HepG2 (cell line): ENCODE measurements at places on chromosomes 11 and 22. TPM values are rescaled to one million over a fixed set of nuclear protein-coding genes. Genes with fewer than 3 reads are reported as not detected.

ANKK1 gene
- 0.04 TPM in 1 of 2 replicates, not detected in the other for total RNA-seq

ZP1 gene
- not detected in 2 replicates for total RNA-seq

MS4A15 gene
- total RNA-seq = not detected in 2 replicates

TSSK2 gene
- not detected in 2 replicates for total RNA-seq

DNA sequence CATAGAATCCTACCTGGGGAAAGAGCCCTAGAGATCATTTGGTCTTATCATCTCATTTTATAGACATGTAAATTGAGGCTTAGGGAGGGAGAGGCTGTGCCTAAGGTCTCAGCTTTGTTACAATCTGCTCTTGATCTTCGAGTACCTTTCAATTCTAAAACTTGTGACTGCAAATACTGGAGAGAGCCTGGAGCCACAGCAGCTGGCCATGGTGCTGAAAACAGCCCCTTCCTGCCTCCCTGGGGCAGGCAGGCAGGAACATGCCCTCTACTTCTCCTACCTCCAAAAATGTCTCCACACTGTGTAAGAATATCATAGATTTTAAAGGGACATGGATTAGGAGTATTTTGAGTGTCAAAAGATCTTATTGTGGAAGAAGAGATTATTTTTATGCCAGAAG lies 52.2 kb downstream of the C22orf42 start:
- DNase-seq = no peak

- no peak for DNase-seq
Observed at GRCh38 chr11:35313760-35314153, 105.6 kb downstream of the SLC1A2 start.

DNA sequence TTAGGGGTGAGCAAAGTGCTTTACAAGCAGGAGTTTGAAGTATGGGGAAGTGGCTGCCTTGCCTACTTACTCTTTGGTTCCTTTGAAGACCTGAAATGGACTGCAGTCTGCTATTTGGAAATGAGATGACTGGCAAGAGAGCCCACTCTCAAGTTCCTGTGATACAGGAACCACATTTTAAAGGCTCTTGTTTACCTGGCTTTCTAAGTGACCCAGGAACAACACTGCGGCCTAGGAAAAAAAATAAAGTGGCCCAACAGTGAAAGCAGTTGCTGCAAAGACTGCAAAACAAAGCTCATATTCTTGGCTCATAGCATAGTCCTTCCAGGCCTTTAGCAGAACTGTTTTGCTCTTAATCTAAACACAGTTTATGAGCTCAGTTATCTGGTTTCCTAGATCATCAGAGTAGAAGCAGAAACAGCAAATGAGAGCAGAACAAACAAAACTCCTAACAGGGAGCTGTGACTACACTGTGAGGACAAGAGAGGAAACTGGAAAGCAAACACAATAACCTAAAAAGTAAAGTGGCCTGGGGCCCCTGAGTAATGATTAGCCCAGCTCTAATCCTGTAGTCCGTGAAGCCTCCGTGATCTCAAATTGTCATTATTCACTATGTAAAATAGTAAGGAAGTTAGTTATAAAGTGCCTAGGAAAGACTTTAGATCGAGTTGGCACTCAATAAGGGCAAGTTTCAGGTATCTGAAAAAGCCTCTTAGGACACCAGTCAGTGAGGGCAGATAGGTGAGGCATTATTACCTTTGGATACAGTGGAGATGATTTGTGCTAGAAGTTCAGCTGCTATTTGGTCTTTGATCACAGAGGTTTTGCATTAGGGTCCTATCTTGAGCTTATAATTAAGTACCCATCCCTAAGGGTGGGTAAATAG lies 11.5 kb downstream of the CCDC117 start:
- DNase-seq = peak; percentile 96

GRCh38 chr11:46594374-46594700 lies 514 bp upstream of the AMBRA1 start:
- no peak for DNase-seq

- DNase-seq = peak; percentile 59
Observed at GRCh38 chr11:6402061-6402470, 11.8 kb downstream of the SMPD1 start.

GRCh38 chr11:36574486-36574885 lies 6.7 kb downstream of the RAG1 start:
- no peak for DNase-seq

DNA sequence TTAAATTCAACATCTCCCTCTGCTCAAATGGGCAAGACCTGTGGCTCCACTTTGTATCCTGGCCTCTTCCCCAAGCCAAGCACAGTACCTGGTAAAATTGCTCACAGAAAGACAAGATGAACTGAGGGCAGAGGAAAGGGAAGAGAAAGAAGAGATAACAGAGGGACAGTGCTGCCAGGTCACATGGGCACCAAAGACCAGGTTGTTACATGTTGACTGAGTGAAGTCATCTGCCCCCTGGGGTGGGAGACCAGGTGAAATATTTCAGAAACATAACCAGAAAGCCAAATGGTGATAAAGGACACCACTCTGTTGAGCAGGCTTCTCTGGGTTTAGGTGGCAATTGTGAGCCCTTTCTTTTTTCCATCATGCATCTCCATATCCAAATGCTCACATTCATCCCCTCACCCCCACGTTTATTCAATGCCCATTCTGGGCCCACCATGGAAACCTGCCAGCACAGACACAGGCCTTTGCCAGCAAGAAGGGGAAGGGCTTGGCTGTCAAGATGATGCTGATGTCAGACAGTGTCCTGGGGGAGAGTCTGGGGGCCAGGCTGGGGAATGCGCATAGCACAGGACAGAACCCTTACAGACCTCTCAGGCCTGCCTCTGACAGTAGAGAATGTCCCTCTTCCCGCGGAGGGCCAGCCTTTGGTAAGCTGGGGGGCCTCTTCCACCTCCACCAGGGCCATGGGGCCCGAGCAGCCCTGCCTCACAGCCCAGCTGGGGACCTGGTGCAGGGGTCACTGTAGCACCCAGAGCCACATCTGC lies 51.6 kb downstream of the DGCR2 start:
- no peak for DNase-seq

GRCh38 chr22:43451371-43452050 lies 39.7 kb downstream of the MPPED1 start:
- no peak for DNase-seq

DNA sequence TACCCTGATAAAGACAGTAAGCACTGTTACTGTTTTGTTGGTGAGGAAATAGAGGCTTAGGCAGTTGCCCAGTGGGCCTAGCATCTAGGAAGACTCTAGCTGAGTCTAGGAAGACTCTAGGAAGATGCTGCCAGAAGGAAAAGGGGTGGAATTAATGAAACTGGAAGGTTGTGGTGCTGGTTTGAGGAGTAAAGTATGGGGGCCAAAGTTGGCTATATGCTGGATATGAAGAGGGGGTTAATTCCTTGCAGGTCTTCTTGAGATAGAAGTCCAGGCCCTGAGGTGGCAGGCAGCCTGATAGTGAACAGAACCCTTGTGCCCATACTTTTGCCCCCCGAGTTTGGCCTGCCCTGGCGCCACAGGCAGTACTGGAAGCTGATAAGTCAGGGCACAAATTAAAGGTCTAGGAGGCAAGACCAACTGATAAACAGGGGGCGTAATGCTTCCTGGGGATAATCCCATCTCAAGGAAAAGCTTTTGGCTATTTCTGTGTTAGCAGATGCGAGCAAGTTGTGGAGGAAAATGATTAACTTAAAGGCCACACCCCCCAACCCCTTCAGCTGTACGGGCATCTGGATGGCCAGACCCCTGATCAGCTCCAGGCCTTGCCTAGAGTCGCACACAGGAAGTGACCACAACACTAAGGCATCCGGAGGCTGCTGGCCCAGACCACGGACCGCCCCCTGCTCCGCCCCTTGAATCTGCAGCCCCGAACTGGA lies 3.1 kb downstream of the ILK start:
- peak; percentile 97 for DNase-seq

- peak; percentile 34 for DNase-seq
Observed at GRCh38 chr11:120079750-120080610, 57.9 kb downstream of the TRIM29 start.

- no peak for DNase-seq
Observed at GRCh38 chr11:112499153-112499880, 238.7 kb upstream of the PLET1 start.

DNA sequence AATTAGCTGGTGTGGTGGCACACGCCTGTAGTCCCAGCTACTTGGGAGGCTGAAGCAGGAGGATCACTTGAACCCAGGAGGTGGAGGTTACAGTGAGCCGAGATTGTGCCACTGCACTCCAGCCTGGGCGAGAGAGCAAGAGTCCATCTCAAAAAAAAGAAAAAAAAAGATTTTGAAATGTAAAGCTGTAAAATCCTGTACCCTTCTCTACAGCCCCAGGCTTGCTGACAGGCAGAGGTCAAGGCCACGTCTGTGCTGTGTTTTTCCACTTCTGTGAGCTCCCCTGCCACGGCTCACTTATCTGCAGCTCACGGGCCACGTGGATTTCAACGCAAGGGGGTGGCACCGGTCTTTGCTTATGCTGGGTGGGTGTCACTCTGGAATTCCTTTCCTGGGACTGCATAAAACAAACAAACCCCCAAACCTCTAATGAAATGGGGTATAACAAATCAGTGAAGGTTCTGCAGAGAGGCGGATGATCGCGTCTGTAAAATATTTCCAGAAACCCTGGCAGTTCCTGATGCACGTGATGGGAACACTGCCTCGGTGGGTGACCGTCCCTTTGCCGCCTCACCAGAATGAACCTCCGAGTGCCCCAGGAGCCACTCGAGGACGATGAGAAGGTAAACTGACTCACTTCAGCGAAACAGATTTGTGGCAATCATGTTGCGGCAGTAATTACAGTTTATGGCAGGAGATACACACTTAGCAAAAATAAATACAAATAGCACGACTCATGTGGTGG lies 44.0 kb upstream of the ATXN10 start:
- DNase-seq = peak; percentile 66

GRCh38 chr11:115220911-115221310 lies 283.3 kb downstream of the CADM1 start:
- no peak for DNase-seq

GRCh38 chr22:36744413-36744765 lies 31.5 kb downstream of the IFT27 start:
- DNase-seq = no peak

- no peak for DNase-seq
Observed at GRCh38 chr11:119371778-119372182, 9.7 kb downstream of the USP2 start.

DNA sequence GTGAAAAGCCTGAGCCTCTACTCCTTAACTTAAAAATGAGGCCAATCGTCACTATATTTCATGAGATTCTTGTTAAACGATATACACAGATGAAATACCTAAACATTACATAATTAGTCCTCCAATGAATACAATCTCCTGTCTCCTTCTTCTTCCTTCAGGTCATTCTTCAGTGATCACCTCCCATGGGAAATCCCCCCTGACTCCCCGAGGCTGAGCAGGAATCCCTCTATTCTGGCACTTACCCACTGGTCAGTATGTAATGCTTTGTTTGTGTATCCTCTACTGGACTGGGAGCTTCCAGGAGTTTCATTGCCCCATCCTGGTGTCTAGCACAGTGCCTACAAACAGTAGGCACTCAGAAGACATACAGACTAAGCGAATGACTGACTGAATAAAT lies 52.3 kb downstream of the RAB38 start:
- DNase-seq = no peak

GRCh38 chr11:2306877-2307500 lies 5.2 kb downstream of the TSPAN32 start:
- no peak for DNase-seq
